Left ventricle myocardium superior (tissue), 1 donor: ENCODE measurements at places on chromosomes 2 and 18.
A peak's percentile ranks its signal among the peaks of the same experiment; 100 is the strongest.

- no peak for DNase-seq
Measured at GRCh38 chr18:26708806-26709716, 156.4 kb downstream of the AQP4 start.

DNA sequence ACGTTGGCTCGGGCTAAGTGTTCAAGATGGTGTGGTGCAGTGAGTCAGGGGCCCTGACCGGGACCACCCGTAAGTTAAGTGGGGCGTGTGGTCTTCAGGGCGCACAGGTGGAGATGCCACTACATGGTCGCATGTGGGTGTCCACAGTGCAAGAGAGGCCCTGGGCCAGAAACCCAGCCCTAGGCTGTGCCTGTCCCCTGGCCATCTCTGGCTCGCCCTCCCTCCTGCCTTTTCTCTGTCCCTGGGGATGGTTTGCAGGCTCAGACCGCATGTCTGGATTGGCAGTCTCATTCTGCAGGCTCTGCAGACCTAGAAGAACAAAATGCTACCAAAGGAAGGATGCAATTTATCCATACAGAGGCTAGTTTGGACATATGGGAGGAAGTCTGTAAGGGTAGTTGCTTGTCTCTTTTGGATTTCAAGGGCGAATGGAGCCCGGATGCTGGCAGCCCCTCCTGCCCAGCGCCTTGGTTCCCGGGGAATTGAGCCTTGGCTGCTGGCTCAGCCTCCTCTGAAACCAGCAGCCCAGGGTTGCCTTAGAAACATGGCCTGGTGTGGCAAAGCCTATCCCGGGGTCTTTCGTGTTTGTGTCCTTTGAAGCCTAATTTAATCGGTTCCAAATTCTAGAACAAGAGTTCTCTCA is 417.5 kb upstream of the HS6ST1 start:
- no peak for DNase-seq

DNA sequence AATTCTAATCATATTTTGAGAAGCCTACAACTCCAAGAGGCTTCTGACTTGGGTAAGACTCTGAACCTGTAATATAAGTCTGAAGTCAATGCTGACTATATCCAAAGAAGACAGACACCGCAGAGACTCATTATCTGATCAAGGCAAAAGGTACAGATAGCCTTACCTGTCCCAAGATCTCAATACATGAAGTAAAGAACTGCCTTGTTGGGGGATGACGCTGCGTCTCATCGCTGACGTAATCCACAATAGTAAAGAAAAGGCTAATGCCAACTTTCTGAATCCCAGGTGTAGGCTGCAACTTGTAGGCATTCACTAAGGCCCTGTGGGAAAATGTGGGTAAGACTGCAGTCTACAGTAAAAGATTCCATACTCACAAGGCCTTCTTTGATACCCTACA is 62.1 kb downstream of the SIGLEC15 start:
- no peak for DNase-seq

DNA sequence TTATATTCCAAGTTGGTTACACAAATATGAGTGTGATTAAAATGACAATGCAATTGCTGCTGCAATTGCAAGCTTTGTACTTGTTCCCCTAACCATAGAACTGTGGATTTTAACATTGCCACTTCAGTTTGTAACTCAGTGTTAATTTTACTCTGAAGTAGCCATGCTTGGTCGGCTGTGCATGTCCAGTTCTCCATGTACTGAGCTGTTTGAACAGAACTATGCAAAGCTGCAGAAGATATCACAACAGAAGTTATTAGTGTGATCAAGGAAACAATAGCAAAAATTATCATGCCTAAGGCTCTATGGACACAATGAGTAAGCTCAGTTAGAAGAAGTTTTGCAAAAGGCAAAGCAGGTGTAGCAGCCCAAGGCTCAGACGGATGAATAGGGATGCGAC is 45.3 kb downstream of the CXCR4 start:
- DNase-seq = no peak

DNA sequence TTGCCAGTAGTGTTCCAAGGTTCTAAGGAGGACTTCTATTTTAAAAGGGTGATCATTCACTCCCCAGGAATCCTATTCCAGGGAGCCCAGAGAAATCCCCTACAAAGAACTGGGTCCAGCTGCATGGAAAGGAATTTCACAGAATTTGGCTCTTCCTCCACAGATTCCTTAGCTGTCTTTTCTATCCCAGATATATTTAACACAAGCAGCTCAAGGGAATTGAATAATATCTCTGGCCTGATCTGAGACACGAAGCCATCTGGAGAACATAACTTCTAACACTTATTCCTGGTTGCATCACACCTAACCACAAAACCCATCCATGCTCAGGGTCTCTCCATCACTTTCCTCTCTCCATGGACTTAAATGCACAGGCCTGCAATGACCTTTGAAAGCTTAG is 306.7 kb upstream of the ACVR2A start:
- no peak for DNase-seq

GRCh38 chr2:9113916-9114315 is 92.7 kb upstream of the ASAP2 start:
- no peak for DNase-seq

GRCh38 chr2:211477537-211478275 is 921.3 kb downstream of the CPS1 start:
- no peak for DNase-seq

- no peak for DNase-seq
Measured at GRCh38 chr18:41449612-41450011, 505.4 kb upstream of the PIK3C3 start.

- DNase-seq = no peak
Measured at GRCh38 chr2:204545861-204546735, 823 bp downstream of the PARD3B start.

- DNase-seq = peak; percentile 46
Measured at GRCh38 chr18:61896757-61897156, 4.0 kb upstream of the RNF152 start.

DNA sequence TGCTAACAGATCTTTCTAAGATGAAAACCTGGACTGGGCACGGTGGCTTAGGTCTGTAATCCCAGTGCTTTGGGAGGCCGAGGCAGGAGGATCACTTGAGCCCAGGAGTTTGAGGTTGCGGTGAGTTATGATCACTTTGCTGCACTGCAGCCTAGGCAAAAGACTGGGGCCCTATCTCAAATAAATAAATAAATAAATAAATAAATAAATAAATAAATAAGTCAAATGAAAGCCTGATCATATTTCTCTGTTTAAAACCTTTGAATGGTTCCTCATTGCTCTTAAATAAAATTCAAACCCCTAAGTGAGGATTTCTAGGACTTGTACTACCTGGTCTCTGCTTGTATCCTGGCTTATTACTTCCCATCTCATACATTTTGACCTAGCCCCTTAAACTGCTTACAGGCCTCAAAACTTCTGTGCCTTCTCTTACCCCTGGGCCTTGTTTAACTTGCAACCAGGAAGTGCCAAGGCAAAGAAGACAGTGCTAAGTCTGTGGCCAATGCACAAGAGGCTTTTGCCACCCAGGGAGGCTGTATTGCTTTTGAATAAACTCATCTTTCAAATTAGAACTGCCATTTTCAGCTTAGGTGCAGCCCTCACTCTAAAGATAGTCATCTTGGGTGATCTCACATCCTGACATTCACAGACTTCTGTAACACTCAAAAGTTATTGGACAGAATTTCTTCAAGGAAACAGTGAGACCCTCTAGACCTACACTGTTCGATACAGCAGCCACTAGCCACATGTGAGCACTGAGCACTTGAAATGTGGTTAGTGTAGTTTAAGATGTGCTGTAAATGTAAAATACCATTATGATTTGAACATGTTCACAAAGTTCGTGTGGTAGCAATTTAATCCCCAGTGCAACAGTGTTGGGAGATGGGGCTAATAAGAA is 73.7 kb downstream of the POLE4 start:
- no peak for DNase-seq

DNA sequence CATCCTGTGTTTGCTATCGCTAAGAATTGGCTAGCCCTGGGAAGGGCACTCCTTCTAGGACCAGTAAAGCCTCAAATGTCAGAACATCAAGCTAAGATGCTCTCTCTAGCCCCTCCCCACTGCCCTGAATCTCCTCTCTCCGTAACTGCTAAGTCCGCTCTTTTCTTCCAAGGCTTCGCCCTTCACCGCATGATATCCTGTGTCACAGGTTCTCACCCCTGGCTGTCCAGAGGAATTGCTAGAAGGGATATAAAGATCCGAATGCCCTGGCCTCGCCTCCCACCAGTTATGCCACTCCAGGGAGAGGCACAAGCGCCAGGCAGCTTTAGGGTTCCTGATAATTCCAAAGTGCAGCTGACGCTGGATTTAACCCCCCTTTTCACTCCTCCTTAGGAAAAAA is 17.1 kb upstream of the GPR45 start:
- no peak for DNase-seq

DNA sequence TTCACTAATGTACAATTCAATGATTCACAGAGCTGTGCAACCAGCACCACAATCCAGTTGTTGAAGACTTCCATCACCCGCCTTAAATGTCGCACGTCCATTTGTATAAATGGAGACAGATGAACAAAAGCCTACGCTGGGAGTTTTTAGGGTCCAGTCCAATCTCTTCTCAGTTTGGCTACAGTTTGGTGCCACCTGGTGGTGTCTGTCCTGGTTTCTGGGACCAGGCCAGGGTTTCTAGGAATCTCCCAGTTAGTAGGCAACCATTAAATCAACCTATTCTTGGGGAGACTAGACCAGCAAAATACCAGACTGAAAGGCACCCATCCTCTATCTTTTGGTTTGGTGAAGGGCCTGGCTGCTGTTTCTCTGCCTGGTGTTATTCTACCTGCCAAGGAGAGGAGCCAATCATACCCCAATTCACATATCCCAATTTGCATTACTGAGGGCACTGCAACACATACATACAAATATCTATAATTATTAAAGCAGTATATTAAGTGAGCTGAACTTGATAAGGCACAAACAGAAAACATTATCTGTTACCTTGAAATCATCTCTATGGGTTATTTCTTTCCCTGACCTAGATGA is 3.2 kb upstream of the DDX1 start:
- DNase-seq = peak; percentile 49

DNA sequence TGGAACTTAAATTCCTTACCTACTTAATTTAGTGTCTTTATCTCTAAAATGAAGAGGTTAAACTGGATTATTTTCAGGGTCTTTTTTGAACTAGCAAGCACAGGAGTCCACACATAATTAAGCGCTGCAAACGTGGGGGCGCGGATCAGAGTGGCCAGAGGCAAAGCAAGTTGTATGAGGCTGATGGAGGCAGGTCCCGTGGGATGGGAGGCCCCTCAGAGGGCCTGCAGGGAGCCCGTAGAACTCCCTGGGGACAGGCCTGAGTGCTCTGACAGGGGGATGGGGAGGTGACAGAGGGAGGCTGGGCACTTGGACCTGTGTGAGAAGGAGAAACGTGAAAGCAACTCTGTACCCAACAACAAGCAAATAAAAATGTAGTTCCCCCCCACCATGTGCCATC is 177.8 kb downstream of the ACKR3 start:
- DNase-seq = no peak

- DNase-seq = no peak
Measured at GRCh38 chr2:130302164-130302886, 40.4 kb upstream of the IMP4 start.

DNA sequence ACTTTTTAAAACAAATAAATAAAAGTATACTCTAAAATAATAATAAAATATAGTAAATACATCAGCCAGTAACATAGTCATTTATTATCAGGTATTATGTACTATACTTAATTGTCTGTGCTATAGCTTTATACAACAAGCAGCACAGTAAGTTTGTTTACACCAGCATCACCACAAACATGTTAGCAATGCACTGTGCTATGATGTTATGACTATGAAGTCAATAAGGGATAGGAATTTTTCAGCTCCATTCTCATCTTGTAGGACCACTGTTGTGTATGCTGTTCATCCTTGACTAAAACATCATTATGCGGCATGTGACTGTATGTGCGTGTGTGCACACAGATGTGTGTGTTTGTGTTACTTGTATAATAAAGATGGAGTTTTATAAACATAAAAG is 137.5 kb downstream of the LYPD6B start:
- no peak for DNase-seq

GRCh38 chr18:12520442-12520992 is 112.8 kb downstream of the PRELID3A start:
- DNase-seq = no peak

GRCh38 chr2:241020629-241021190 is 22.3 kb downstream of the SNED1 start:
- DNase-seq = no peak

- peak; percentile 84 for DNase-seq
Measured at GRCh38 chr2:218272531-218273212, 2.4 kb downstream of the PNKD start.

- no peak for DNase-seq
Measured at GRCh38 chr2:86492048-86492453, 50.9 kb downstream of the KDM3A start.

DNA sequence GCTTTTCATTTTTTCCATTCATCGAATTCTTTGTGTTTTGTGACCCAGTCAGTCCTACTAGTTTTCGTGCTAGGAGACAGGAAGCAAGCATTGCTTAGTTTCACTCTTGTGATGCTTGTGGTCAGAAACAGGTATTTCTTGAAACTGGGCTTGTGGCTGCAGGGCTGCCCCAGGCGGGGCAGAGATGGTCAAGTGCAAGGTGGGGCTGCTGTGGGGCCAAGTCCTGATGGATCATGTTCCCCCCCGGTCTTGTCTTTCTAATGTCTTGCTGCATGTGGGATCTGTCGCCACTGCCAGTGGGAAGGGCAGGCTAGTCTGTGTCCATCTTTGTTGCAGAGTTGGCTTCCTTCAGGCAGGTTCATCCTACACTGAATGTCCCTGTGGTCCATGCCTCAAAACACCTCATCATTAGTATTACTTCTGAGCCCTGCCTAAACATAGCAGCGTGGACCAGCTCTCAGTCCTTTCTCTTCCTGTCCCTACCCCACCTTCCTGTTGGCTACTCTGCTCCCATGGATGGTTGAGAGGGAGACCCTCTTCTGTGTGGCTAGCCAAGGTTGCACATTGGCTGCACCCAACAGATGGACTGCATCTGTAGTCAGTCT is 38.7 kb downstream of the INPP4A start:
- DNase-seq = no peak

DNA sequence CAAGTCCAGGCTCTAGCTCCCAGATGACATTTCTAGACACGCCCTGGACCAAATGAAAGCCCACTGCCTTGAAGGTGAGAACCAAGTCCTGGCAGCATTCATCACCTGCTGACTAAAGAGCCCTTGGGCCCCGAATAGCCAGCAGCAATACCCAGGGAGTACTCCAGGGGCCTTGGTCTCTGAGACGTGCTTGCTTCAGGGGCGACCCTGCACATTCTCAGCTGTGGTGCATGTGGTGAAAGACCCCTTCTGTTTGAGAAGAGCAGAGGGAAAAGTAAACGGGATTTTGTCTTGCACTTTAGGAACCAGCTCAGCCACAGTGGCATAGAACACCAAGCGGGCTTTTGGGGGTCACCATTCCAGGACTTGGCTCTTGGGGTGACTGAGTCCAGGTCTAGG is 260.5 kb upstream of the MYT1L start:
- DNase-seq = no peak

- DNase-seq = no peak
Measured at GRCh38 chr18:13587937-13588336, 138.4 kb downstream of the FAM210A start.

GRCh38 chr18:55346961-55347740 is 240.8 kb downstream of the TCF4 start:
- no peak for DNase-seq

- DNase-seq = no peak
Measured at GRCh38 chr18:34909637-34910364, 131.4 kb upstream of the MAPRE2 start.

GRCh38 chr18:572831-573289 is 7.3 kb upstream of the CETN1 start:
- no peak for DNase-seq

- DNase-seq = no peak
Measured at GRCh38 chr2:112959109-112959812, 18.5 kb upstream of the IL36G start.

- no peak for DNase-seq
Measured at GRCh38 chr18:44518091-44518615, 162.5 kb upstream of the SETBP1 start.

GRCh38 chr18:13221869-13222855 is 3.6 kb downstream of the LDLRAD4 start:
- peak; percentile 89 for DNase-seq
